ENCODE measurements at places on chromosomes 2 and 18.

DNA sequence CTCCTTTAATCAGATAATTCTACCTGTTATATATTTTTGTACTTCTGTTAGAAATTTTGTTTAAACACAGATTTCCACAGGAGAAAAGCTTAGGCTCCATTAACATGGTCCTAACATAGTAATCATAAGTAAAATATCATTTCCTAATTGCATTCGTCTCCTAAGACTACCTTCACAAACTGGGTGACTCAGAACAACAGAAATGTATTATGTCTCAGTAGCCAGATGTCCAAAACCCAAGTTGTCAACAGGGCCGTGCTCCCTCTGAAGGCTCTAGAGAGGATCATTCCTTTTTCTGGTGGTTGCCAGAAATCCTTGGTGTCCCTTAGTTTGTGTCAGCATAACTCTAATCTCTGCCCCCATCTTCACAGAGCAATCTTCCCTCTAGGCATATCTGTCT, 5.4 kb downstream of the FBXO15 start:
- no peak for DNase-seq

DNA sequence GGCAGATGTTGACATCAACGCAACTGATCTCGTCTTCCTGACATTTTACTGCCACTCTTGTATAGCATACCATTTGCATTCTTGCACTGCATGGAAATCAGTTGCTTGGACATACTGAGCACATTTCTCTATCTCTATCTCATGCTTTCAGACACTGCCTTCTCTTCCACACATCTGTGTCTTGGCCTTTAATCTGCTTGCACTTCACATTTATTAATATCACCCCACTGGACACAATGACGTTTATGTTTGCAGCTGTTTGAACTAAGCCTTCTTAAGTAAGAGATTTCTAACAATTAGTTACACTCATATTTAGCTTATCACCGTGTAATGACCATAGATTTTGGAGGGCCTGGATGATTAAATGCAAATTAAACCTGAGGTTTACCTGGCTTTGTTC, 229.8 kb upstream of the CDH19 start:
- DNase-seq, result no peak

GRCh38 chr2:150690870-150691269, 203.4 kb upstream of the RND3 start:
- DNase-seq, result peak; percentile 74

- peak; percentile 91 for DNase-seq
These were observed 41.4 kb downstream of the THUMPD2 start for GRCh38 chr2:39737661-39738060.

- DNase-seq, result no peak
These were observed 27.4 kb upstream of the PPP3R1 start for GRCh38 chr2:68279691-68280090.

GRCh38 chr18:74529811-74530583, 4.3 kb upstream of the CNDP1 start:
- DNase-seq, result no peak

- DNase-seq, result no peak
These were observed 301.0 kb downstream of the GALR1 start for GRCh38 chr18:77550625-77551024.

DNA sequence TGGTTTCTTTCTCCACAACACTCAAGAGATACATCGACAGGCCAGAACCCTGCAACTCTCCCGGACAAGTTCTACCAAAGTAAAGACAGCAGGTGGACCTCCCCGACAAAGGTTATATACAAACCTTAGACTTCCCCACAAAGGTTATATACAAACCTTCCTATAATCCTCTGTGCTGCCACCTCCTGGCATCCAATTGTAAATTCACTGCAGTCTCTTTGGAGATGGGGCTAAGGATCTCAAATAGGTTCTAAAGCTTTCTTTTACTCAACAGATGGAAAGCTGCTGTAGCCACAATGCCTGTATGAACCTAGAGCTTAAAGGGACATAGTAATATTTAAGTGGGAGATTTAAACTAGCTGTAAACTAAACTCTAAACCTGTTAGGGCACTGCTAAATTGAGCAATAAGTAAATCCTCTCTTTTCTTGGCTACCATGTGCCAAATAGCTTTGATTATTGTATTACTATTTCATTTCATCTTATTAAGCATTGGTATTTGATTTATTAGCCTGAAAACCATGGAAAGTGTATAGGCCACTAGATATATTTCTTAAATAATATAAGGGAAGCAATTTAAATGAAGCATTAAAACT, 9.8 kb upstream of the MREG start:
- peak; percentile 46 for DNase-seq

All from amniotic epithelial cell (primary cell).